ENCODE measurements at places on chromosomes 6 and 20.

DNA sequence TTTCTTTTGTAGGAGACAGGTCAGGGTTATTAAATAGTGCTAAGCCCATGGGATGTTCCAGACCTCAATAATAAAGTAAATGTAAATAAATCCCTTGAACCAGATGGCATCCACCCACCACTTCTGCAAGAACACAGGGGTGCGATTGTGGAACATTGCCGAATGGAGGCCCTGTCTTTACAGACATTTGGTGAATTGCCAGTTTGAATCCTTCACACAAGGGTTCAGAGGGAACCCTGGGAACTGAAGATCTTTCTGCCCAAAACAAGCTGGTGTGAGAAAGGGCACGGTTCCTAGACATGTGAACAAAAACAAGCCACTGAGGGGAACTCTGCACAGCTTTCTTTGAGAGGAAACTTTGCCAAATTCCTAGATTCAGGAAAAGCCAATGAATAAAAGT lies 30.2 kb upstream of the RNF8 start:
- no peak for DNase-seq

GRCh38 chr6:85383042-85383441 lies 66.8 kb upstream of the NT5E start:
- DNase-seq, result no peak

- no peak for DNase-seq
Observed at GRCh38 chr20:11076434-11077105, 402.8 kb upstream of the JAG1 start.

GRCh38 chr20:51447097-51447764 lies 95.3 kb downstream of the NFATC2 start:
- DNase-seq, result no peak

- DNase-seq, result no peak
Observed at GRCh38 chr6:120157873-120158272, 808.3 kb upstream of the MAN1A1 start.

- no peak for DNase-seq
Observed at GRCh38 chr20:10297684-10298240, 79.1 kb downstream of the SNAP25 start.

GRCh38 chr6:90424580-90424979 lies 127.9 kb upstream of the BACH2 start:
- DNase-seq, result no peak

- no peak for DNase-seq
Observed at GRCh38 chr20:39705032-39705431, 742.9 kb downstream of the DHX35 start.

GRCh38 chr6:82980086-82980485 lies 85.6 kb downstream of the UBE3D start:
- no peak for DNase-seq

- no peak for DNase-seq
Observed at GRCh38 chr6:97572943-97573342, 289.9 kb upstream of the MMS22L start.

- no peak for DNase-seq
Observed at GRCh38 chr6:75481936-75482593, 11.5 kb downstream of the FILIP1 start.

- no peak for DNase-seq
Observed at GRCh38 chr20:41643504-41643938, 25.3 kb upstream of the CHD6 start.

- no peak for DNase-seq
Observed at GRCh38 chr6:41935193-41935574, 6.4 kb downstream of the CCND3 start.

DNA sequence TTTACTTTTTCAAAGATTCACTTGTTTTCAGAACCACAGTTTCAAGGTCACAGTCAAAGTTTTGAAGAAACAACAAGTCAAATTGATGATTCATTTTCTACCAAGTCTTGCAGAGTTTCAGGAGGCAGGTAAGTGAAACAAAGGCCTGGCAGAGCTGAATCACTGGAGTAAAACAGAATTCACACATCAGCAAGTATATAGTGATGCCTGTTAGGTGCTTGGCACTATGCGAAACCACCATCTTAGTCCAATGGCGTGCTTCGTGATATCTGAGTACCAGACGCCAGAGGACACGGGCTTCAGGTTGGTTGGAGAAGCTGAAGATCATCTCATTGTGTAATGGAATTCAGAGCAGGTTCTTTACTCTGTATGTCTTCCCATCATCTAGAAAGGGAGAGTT lies 75.9 kb downstream of the RTN4IP1 start:
- peak; percentile 37 for DNase-seq

GRCh38 chr20:52830598-52830997 lies 141.6 kb upstream of the TSHZ2 start:
- no peak for DNase-seq

DNA sequence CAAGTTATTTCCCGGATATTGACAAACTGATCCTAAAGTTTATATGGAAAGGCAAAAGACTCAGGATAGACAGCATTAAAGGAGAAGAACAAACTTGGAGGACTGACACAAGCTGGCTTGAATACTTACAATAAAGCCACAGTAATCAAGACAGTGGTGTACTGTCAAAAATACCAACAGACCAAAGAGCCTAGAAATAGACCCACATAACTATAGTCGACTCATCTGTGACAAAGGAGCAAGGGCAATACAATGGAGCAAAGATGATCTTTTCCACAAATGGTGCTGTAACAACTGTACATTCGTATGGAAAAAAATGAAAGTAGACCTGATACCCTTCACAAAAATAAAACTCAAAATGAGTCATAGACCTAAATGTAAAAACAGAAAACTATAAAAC lies 46.0 kb downstream of the ABHD12 start:
- DNase-seq, result no peak

GRCh38 chr6:73858376-73858775 lies 162.4 kb downstream of the CD109 start:
- no peak for DNase-seq

DNA sequence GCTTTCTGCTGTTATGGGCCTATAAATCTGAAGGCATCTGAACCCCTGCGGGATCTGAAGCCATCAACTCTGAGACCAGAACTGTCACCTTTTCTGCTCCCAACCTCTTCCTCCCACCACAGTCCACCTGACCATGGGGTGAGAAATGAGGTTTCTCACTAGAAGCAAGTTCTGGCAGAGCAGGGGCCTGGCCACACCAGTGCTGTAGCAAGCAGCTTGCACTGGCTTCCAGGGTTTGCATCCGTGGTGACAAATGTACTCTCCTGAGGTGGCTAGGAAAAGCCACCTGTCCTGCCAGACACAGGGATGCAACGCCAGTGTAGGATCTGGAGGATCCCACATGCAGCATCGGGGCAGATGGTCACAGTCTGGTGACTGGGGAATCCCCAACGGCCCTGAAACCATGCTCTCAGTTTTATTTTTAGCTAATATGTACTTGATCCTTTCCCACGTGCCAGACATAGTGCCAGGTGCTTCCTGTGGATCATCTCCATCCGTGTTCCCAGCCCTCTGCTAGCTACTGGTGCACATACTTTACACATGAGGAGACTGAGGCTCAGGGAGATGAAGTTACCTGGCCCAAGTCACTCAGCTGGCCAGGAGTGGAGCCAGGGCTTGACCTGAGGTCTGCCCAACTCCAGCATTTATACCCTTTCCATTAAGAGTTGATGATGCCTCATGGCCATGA lies 122.1 kb upstream of the SPACA1 start:
- peak; percentile 90 for DNase-seq

- no peak for DNase-seq
Observed at GRCh38 chr20:54223751-54224150, 15.9 kb downstream of the PFDN4 start.

DNA sequence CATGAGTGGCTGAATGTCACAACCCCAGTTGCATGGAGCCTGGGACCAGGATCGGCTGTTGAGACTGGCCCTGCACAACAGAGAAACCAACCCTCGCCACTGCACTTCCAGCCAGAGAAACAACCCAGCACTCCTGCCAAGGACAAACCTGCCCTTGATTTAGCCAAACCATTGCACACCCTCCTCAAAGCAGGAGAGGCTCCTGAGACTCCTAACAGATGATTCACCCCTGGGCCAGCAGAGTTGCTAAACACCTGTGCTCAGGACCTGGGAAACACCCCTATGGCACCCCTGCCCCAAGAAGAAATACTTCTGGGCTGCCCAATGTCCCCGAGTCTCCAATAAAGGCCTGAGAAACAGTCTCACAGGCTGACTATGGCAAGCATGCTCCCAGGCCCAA lies 17.8 kb downstream of the WDR27 start:
- DNase-seq, result no peak

- no peak for DNase-seq
Observed at GRCh38 chr6:121285041-121285440, 49.2 kb downstream of the TBC1D32 start.

- no peak for DNase-seq
Observed at GRCh38 chr6:40715570-40716403, 128.6 kb upstream of the LRFN2 start.

GRCh38 chr6:64128301-64129024 lies 492.9 kb downstream of the PHF3 start:
- no peak for DNase-seq

- DNase-seq, result no peak
Observed at GRCh38 chr6:22972771-22973170, 403.4 kb downstream of the HDGFL1 start.

DNA sequence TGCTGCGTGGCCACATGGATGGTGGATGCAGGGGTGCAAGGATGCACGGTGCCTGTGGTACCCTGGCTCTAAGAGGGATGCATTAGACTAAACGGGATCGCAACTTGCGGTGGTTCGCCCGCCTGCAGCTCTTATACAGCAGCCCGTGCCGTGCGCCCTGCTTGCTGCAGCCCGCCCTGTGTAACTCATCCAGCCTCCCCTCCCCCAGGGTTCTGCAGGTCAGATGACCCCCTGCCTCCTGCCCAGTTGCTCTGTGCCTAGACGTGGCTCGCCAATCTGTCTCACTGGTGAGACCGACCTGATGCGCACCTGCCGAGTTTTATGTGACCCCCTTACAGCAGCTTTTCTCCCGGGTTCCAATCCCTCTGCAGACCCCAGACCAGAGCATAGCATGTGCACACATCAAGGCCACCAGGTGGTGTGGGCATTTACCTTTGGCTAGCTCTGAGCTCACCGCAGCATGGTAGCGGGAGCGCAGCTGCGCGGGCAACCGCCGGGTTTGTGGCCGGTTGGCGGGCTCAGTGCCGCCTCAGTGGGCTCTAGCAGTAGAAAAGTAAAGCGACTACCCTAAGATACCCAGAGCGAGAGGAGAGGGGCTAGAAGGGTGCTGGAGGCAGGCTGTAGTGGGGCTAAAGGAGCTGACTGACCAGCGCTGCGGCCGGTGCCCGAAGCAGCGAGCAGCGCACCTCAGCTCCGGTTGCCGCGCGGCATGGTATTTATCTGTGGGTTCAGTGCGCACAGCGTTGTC lies 693 bp upstream of the GNAS-AS1 start:
- DNase-seq, result no peak

DNA sequence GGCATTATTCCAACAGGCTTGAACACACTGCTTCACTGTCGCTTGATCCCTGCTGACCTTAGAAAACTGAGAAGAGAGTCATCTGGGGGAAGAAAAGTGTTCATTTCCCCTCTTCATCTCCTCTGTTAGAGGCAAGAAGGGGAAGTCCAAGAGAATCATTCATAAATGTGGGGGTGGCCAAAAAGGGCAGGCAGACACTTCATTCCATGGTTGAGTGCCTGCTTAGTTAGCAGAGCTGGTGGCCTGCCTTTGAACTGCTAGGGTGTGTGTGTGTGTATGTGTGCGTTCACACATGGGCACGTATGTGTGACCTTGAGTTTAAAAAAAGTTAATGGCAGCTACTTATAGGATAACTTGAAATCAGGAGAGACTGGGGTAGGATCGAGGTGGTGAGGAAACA lies 39.4 kb upstream of the RFPL4B start:
- peak; percentile 64 for DNase-seq

DNA sequence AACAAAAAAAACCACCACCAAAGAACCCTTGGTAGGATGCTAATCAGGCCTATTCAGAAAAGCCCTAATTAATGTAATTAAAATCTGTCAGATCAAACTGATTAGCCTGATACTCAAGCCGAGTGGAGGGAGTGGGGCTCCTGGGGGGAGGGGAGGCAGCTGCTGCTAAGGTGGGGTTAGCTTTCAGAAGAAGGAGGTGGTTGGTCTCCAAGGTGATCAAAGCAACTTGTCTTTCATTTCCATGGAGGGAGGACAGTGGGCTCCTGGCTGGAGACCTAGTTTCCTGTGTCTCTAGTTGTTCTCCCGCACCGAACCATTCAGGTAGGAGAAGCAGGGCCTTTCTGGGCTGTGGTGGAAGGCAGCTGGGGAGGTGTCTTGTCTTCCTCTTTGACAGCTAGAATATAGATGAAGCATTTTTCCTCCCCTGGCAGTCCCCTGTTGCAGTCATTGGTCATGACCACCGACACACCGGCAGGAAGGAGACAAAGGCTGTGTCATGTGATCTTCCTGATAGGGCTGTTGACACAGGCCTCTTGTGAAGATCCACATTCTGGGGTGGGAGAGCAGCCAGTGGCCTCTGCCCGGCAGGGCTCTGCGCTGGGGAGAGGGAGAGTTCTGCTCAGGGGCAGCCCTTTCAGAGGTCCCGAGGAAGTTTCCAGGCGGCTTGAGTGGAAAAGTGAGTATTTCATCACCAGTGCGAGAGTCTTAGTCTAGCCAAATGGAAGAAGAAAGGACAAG lies 39.9 kb upstream of the PRDM1 start:
- no peak for DNase-seq

Measured in GM12865 (cell line).